ENCODE measurements at places on chromosomes 13 and 19.

GRCh38 chr19:41298348-41298964 lies 11.5 kb upstream of the CCDC97 start:
- DNase-seq: no peak

DNA sequence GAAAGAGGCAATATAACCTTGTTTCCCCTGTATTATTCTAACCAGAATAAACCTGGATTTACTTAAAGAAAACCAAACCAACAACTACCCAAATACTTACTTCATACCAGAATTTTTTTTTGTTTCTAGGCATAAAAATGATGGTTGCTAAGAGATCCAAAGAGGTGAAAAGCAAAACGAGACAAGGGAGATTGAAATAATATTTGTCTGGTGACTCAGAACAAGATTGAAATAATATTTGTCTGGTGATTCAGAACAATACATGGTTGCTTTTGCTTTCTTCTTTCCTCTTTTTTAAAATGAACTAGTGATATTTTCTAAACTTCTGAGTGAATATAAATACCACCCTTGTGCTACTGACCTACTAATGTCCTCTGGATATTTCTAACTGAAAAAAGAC lies 592.9 kb downstream of the KCTD12 start:
- DNase-seq: no peak

DNA sequence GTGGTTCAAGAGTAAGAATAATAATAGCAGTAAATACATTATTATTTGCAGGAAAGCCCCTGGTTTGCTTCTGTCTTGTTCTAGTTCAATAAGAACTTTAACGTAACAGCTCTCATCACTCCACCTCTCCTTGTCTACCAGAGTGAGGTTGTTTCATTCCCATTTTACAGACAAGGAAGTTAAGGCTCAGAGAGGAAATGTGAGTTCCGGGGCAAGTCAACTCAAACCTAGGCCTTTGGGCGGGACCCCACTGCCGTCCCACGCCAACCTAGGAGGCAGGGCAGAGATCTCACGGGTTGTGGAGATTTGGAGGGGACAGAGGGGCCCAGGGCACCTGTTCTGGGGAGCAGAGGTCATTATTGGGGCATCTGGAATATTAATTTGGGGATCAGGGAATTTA lies 1.5 kb downstream of the MAP4K1 start:
- DNase-seq: no peak

DNA sequence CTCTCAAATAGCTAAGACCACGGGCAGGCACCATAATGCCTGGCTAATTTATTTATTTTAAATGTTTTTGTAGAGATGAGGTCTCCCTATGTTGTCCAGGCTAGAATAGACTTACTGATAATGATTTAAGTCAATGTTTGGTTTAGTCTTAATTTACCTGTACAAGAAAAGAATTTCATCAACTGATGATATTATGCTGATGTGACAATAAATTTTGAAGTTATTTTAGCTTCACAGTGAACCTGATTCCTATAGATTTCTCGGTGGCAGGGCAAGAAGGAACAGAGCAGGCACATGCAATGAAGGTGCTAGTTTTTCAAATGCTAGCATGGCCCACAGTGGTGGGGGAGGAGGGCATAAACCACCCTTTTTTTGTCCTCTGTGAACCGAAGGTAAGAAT lies 42.6 kb upstream of the CBY2 start:
- DNase-seq: no peak

GRCh38 chr19:35562336-35562735 lies 1.1 kb downstream of the ATP4A start:
- no peak for DNase-seq

- no peak for DNase-seq
Measured at GRCh38 chr13:29561918-29562317, 33.6 kb downstream of the SLC7A1 start.

GRCh38 chr13:44978328-44978727 lies 10.9 kb downstream of the NUFIP1 start:
- DNase-seq: no peak

DNA sequence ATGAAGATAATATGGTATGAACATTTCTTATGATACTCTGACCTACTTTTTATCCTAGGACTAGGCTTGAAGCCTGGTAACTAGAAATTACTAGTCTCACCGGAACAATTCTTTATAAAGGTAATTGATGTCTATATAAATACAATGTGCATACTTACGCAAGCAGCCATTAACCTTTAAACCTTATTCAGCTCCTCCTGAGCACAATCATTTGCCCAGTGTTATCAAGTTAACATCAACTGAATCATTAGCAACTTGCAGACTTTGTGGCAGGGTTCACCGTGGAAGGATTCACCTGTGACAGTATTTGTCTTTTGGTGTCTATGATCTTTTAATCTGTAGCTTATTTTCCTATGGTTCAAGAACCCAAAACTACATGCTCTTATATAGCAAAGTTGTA lies 508.6 kb upstream of the KLHL1 start:
- no peak for DNase-seq

- DNase-seq: no peak
Measured at GRCh38 chr19:41638641-41639081, 11.8 kb upstream of the CEACAM4 start.

GRCh38 chr13:23999424-23999823 lies 102.1 kb upstream of the C1QTNF9B start:
- no peak for DNase-seq

DNA sequence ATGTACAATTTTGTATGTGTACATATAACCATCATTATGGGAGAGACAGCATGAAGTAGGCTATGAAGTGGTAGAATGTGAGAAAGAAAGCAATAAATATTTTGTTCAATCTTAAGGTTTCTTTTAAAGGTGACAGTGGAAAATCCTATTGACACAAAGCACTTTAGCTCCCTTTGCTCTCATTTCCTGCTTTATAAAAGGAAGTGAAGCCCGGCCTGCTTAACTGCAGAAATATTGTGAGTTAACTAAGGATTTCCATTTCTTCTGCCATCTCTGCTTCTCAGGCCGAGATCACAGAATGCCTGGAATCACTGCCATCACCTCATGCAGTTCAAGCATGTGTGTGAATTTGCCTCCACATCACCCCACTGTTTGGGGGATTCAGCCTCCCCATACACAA lies 83.5 kb downstream of the FRY start:
- no peak for DNase-seq

DNA sequence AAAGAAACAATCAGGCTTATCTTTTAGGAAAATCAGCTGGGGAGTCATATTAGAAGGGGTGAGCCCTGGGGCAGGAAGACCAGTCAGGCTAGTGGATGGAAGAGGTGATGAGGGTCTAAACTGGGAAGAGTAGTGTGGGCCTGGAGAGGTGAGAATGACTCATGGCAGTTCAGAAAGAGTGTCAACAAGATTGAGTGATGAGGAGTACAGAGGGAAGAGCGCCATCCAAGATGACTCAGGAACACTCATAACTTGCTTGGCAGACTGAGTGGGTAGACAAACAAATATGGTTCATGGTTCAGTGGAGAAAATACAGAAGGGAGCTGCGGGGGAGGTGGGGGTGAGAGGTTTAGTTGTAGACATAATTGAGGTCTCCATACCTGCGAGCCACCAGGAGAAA lies 17.3 kb upstream of the CLDN10 start:
- no peak for DNase-seq

DNA sequence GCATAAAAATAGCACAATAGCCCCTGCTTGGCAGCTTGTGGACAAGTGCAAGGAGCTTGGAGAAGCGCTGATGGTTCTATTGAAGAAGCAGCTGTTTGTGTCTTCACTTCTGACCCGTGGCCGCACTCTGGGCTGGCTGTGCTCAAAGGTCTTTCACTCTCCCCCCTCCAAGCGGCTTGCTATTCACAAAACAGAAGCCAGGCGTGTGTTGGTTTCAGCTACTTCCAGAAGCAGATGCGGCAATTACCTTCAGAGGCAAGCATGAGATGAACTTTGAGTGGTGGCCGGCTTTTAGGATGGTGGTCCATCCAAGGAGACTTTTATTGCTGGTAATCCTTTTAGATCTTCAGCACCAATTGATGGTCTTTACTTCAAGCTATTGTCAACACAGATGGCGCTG lies 188.5 kb upstream of the ARGLU1 start:
- DNase-seq: no peak

- no peak for DNase-seq
Measured at GRCh38 chr19:8308891-8309291, 733 bp upstream of the CD320 start.

DNA sequence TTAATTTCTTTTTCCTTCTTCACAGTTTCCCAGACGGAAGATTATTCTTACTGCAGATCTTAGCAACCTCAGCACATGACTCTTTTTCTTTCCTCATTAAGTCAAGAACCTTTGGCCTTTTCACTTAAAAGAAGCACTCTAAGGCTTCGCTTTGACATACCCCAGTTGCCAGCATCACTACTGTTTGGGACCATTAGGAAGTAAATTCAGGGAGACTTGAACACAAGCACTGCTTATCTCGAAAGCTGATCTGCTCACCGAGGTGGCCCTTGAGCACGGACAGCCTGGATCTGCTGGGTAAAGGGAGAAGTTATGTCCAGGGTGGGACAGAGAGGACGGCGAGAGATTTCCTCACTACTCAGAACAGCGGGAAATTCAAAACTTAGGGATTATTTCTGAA lies 151.4 kb upstream of the RNF113B start:
- no peak for DNase-seq

DNA sequence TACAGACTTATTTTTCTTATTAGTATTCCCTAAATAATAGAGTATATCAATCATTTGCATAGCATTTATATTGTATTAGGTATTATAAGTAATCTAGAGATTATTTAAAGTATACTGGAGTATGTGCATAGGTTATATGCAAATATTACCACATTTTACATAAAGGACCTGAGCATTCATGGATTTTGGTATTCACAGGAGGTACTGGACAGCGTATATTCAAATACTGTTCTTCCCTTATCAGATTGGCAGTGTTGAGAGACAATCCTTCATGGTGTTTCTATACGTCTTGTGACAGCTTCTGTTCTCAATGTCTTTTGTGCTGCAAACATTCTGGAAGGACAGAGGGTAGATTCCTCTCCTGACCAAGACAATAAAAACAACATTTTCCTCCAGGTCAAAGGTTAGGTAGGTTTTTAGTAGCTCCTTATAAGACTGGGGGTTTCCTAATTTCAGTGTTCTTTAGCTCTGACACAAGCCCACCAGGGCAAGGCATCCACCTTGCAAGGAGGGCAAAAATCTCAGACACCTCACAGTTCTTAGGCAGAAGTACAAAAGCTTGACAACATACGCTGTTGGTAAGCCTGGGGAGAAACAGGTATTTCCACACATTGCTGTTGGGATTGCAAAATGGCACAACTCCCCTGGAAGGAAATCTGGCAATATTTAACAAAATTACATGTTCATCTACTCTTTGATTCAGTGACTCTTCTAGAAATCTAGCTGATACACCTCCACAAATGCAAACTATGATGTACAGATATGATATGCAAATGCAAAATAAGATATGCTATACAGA lies 20.6 kb upstream of the PCCA start:
- DNase-seq: no peak

GRCh38 chr13:45921162-45921736 lies 69.7 kb upstream of the SIAH3 start:
- DNase-seq: no peak

- DNase-seq: no peak
Measured at GRCh38 chr13:26895808-26896466, 135.4 kb upstream of the GPR12 start.

DNA sequence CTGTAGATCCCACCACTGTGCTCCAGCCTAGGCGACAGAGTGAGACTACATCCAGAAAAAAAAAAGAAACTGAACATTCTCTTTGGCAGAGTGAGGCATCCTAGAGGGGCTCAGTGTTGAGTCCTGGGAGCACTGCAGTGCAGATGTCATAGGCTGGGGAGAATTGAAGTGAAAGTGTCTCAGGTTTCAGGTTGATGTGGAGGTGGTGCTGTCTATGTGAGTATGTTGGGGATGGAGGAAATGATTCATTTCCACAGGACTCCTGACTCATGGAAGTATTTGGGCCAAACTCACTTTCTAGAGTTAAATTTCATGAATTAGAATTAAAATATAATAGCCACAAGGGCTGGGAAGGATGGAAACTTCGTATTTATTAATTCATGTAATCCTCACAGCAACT lies 134.4 kb upstream of the TSC22D1 start:
- no peak for DNase-seq

- DNase-seq: peak; percentile 3
Measured at GRCh38 chr19:41701401-41702075, 6.9 kb upstream of the CEACAM5 start.

DNA sequence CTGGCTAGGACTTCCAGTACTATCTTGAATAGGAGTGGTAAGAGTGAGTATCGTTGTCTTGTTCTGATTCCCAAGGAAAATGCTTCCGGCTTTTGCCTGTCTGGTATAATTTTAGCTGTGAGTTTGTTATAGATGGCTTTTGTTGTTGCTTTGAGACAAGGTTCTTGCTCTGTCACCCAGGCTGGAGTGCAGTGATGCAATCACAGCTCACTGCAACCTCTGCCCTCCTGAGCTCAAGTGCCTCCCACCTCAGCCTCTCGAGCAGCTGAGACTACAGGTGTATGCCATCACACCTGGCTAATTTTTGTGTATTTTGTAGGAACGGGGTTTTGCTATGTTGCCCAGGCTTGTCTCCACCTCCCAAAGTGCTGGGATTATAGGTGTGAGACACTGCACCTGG lies 6.1 kb upstream of the ZNF543 start:
- DNase-seq: peak; percentile 96

- no peak for DNase-seq
Measured at GRCh38 chr19:18799389-18799970, 8.4 kb upstream of the COMP start.

DNA sequence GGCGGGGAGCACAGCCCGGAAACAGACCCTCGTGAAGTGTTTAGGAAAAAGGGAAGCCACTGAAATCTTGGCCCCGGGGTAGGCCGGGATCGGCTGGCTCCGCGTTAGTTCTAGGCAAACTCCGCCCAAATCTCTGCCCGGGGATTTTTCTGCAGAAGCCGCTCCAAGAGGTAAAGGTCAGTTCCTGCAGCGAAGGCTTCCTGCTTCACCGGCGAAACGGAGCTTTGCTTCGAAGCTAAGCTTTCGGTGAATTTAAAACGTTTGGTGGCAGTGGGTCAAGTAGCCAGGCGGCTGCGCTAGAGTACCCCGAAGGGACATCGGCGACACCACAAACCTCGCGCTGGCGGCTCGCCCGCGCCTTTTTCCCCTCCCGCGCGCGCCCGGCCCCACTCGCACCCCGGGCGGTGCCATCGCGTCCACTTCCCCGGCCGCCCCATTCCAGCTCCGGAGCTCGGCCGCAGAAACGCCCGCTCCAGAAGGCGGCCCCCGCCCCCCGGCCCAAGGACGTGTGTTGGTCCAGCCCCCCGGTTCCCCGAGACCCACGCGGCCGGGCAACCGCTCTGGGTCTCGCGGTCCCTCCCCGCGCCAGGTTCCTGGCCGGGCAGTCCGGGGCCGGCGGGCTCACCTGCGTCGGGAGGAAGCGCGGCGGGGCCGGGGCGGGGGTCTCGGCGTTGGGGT lies 441 bp downstream of the GJB2 start:
- DNase-seq: no peak

DNA sequence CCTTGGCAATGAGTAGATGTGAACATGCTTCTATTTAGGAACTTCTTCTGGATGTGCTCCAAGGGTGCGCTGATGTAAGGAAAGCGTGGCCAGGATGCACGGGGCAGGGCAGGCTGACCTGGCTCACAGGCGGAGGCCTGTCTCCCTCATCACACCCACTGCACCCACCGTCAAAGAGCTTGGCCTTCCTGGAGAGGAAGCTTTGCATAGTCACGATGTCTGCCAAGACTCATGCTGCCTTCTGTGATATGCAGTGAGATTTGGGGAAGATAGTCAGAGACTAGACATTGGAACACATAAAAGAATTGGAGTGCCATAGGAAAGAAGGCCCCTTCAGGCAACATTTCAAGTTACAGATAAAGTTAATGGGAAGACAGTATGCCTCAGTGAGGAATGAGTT lies 82.0 kb downstream of the MYO16 start:
- no peak for DNase-seq

GRCh38 chr19:8146877-8147581 lies 2.4 kb downstream of the FBN3 start:
- DNase-seq: no peak

Data from NCI-H774 (cell line).